ENCODE measurements at places on chromosomes 1 and 21.

GRCh38 chr21:31948676-31949075 is 75.9 kb downstream of the HUNK start:
- DNase-seq, result no peak

DNA sequence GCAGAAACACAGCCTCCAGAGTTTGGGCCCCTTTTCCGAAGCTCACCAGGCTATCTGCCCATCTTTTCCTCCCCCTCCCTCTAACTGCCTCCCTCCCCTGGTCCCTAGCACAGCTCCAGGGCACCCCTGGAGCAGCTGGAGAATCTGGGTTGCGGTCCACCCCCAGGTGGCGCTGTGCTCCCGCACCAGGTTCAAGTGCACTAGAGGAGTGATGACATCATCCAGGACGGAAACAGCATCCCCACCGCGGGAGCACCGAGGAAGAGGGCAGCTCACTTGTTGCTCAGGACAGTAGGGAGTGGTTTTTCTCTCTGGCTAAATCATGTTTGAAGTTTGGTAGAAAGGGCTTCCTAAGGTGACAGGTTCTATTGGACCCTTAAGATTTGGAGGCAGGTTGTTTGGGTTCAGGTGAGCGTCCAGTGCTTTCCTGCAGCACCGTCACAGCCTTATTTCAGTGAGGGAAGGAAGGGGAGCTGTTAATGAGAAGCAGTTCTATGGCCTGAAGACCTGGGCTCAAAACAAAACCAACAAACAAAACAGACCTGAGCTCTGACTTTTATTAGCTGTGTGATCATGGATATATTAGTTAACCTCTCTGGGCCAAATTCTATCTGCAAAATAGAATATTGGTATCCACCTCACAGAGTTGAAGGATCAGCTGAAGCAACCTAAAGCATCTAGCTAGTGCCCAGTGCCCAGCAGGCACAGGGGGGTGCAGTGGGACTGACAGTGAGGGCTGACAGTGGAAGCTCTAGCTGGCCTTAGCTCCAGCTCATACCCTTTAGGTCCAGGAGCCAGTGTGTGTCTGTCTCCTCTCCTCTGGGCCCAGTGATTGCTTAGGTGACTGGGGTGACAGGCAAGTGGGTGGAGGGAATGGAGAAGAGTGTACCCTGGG is 7.5 kb downstream of the SHISA4 start:
- DNase-seq, result peak; percentile 63

GRCh38 chr1:162916407-162916806 is 55.4 kb upstream of the CCDC190 start:
- DNase-seq, result peak; percentile 41

DNA sequence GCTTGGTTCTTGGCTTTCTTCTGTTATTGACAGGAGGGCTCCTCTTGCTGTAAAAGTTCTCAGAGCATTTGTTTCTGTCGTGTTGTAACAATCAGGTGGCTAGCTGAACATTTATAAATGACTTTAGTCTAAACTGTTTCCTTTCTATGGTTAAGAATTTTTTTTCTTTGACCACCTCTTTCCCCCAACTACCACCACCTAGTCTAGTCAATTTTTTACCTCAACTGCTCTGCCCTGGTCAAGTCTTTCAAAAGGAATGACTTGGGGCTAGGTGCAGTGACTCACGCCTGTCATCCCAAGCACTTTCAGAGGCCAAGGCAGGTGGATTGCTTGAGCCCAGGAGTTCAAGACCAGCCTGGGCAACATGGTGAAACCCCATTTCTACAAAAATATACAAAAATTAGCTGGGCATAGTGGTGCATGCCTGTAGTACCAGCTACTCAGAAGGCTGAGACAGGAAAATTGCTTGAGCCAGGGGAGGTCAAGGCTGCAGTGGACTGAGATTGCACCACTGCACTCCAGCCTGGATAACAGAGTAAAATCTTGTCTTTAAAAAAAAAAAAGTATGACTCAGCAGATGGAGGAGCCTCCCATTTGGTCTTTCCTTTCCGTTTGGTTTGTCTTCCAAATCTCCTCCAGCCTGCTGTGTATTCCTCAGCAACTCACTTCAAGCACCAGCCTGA is 40.7 kb downstream of the MAP3K21 start:
- no peak for DNase-seq

- DNase-seq, result no peak
Measured at GRCh38 chr1:157004806-157005205, 40.7 kb downstream of the ARHGEF11 start.

GRCh38 chr1:216183007-216183406 is 240.2 kb downstream of the USH2A start:
- DNase-seq, result no peak

GRCh38 chr1:36941316-36941978 is 92.9 kb downstream of the GRIK3 start:
- no peak for DNase-seq

DNA sequence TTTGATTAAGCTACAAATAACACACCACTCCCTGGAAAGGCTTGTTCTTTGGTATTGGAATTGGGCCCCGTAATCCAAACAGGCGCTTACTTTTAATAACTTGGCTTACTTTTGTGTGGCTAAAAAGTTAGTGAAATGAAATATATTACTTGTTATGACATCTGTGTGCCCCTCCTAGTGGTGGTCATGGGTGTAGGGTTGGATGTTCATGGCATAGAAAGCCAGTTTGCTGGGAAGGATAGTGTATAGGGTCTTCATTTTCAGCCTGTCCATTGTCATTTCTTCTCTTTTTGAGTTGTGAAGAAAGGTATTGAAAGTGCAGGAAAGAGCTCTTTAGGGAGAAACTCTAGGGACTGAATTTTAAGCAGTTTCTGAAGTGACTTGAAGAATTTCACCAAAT is 5.9 kb downstream of the CDC14A start:
- no peak for DNase-seq

- DNase-seq, result peak; percentile 46
Measured at GRCh38 chr1:52669696-52670095, 28.5 kb downstream of the COA7 start.

GRCh38 chr21:42344631-42345030 is 6.2 kb downstream of the TFF2 start:
- no peak for DNase-seq

GRCh38 chr1:193184776-193185175 is 1.6 kb downstream of the B3GALT2 start:
- no peak for DNase-seq

GRCh38 chr21:33940164-33940880 is 24.7 kb upstream of the ATP5PO start:
- no peak for DNase-seq

DNA sequence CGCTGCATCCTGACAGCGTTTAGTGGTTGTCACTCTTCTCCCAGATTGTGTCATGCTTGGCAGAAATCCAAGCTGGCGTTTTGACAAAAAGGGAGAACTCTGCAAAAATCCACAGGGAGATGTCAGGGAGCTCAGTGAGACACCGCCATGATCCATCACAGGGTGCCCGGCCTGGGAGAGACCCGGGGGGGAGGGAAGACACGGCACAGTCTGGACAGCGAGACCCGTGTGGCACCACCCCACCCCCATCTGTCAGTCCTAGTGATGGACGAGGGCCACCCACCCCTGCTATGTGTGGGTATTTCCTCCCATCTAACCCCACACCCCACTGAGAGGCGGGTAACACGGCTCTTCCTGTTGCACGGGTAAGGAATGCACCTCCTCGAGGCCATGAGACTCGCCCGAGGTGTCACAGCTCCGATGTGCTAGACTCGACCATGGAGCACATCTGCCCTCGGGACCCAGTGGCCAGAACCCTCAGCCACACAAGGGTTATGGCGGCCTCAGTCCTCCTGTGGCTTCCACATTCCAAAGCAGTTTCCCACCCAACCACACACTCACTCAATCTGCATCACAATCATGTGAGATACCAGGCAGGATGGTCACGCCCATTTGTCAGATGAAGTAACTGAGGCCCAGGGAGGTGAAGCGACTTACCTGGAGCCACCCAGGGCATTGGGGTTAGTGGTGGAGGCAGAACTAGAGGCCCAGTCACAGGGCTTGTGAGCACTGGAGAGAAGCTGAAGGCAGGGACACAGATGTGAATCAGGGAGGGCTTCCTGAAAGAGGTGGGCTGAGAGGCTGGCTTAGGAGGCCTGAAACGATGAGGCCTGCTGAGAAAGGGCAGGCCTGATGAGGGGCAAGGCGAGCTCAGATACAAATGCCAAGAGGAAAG is 688.5 kb downstream of the MATN1 start:
- no peak for DNase-seq

DNA sequence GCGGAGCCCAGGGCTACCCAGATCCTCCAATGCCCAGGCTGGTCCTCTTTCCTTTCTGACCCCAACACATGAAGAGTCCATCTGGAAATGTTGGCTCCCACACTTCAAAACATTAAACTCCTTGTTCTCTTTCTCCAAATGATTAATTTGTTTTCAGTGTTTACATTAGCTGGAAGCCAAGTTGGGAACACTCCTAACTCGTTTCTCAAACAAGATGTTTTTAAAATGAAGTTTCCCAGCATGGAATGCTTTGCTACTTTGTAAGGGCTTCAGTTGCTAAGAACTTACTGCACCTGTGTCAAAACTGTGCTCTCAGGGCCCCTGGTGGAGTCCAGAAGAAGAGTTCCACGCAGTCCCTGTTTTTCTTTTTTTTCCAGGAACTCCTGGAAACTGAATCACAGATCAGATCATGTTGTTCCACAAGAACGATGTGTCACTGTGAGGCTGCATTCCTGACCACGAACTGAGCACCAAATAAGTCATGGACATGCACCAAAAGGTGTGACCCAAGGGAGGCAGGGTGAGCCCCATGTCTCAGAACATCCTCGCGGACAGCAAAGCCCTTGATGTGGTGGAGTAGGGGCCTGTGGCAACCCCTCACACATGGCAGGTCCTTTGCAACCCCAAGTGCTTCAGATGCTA is 257.3 kb downstream of the KCNJ6 start:
- peak; percentile 58 for DNase-seq

Measured in AG09309 (cell line).